LNCaP clone FGC (cell line): ENCODE measurements at places on chromosomes 3 and 15.

DNA sequence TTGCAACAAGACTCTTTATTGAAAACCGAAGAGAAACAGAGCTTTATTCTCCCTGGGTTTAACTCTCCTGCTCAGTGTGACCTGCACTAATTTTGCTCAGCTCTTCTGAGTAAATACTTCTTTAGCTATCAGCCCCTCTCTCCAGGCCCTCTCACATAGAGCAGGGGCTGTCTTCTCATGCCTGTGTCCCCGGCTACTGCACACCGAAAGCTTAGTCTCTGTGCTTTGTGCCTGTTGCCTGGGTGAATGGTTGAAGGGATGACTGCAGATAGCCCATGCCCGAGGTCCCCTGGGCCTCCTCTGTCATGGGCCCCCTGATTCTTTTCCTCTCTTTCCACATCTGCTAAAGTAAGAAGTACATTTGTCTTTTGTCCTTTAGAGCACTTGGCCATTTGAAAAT, 195.9 kb downstream of the GABRG3 start:
- DNase-seq, result no peak

DNA sequence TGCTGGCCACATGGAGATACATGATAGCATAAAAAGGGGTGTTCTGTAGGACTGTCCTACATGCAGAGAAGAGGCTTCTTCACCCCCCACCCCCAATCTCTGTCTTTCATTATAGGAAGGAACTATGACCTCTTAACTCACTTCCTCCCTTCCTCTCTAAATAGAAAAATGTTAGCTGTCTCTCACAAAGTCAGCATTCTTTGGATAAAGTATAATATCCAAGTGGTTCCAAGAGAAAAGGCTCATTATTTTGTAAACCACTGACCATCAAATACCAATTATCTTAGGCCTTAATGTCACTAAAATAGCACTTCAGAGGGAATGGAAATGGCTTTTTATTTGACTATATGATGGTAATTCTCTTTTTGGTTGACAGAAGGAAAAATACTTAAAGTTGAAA, 95.3 kb upstream of the SLC2A2 start:
- DNase-seq, result no peak

DNA sequence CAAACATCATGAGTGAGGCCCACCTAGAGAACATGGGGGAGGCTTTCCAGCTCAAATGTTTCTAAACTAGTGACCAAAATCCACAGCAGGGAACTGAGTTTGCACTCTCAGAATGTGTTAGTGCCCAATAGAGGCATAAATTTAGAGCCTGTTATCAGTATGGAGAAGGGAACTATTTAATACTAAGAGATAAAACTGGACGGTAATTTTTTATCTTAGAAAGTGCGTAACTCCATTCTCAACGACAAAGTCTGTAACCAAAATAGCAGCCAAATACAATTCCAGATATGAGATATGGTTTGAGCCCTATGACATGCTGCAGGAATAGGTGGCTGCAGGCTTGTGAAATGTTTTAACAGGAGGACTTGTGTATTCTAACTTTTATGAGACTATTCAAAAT, 3.5 kb downstream of the B3GALNT1 start:
- no peak for DNase-seq

GRCh38 chr3:128283421-128283820, 130.1 kb downstream of the EEFSEC start:
- DNase-seq, result no peak

DNA sequence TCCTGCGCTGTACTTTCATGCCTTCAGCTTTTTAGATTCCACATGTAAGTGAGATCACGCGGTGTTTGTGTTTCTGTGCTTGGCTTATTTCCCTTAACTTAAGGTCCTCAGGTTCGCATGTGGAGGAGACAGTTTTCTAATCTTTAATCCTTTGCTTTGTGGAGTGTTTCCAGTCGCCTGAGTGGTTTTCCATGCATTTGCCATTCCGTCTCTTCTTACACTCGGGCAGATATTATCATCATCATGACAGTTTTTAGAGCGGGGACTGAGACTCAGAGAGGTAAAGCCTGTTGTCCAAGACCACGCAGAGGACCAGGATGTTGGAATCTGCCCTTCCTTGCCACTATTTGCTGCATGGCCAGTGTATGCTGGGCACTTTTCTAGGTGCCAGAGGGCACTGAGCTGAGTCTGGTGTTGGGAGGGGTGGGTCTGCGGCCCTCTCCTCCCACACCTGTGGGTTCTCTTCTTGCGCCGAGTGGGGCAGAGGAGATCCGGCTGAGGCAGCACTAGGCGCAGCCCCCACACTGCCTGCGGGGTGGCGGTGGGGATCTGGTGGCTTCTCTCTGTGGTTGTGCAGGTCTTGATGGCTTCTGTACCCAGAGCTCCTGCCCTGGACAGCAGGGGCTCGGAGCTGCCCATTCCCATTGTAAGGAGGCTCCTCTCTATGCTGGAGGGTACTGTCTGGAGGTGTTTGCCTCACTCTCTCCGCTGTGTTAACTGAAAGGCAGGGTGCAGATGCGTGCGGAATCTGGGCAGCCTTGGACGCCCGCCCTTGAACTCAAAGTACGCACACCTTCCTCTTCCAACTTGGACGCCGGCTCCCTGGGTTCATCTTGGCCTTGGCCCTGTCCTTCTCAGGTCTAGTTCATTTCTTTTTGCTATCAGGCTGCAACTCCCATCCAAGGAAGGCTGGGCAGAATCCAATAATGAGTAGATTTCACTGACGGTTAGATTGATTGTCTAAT, 156.0 kb upstream of the RGMA start:
- no peak for DNase-seq

DNA sequence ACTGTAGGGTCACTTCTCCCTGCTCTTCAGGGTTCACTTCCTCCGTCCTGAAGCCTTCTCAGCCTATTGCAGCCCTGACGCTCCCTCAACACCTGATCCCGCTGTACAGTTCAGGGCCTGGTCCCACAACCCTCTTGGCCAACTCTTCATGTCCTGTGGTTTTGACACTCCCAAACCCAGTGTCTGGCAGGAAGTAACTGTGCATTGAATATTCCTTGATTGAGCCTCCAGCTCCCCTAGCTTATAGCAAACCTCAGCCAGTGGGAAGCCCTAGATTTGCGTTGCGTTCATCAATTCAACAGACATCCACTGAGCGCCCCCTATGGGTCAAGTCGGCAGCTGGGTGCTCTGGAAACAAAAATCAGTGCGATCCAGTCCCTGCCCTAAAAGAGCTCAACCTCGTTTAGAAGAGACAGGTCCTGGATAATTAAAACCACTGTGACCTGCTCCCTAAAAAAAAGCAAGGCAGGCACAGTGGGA, 13.5 kb downstream of the UBAP1L start:
- DNase-seq, result peak; percentile 2

DNA sequence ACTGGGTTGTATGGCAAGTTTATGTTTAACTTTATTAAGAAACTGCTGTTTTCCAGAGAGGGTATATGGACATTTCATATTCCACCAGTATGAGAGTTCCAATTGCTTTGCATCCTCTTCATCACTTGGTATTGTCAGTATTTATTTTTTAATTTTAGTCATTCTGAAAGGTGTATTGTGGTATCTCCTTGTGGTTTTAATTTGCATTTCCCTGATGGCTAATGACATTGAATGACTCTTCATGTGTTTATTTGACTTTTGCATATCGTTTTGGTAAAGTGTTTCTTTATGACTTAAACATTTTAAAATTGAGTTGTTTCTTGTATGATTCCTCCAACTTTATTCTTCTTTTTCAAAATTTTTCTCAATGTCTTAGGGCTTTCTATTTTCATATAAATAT, 44.4 kb downstream of the IL1RAP start:
- no peak for DNase-seq

GRCh38 chr15:59020322-59020721, 32.9 kb downstream of the RNF111 start:
- DNase-seq, result no peak

- DNase-seq, result no peak
These were observed 244.9 kb downstream of the FGF12 start for GRCh38 chr3:192482391-192482790.

- no peak for DNase-seq
These were observed 26.7 kb upstream of the SLC12A8 start for GRCh38 chr3:125239266-125239665.

DNA sequence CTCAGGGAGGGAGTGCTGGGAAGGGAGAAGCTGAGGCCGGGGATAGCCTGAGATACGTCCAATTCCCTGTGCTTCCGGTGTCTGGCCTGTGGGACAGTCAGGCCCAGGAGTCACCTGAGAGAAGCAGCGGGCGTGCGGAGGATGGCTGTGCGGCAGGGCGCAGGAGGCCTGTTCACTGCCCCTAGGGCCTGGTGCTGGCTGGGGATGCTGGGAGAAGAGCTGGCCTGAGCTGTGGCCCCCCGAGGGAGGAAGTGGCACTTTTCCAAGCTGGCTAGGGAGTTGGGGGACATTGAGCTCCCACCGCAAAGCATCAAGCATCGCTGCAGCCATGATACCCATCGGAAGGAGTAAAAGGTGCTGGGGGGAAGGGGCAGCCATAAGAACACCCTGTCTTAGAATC, 108.8 kb downstream of the CHST2 start:
- no peak for DNase-seq

DNA sequence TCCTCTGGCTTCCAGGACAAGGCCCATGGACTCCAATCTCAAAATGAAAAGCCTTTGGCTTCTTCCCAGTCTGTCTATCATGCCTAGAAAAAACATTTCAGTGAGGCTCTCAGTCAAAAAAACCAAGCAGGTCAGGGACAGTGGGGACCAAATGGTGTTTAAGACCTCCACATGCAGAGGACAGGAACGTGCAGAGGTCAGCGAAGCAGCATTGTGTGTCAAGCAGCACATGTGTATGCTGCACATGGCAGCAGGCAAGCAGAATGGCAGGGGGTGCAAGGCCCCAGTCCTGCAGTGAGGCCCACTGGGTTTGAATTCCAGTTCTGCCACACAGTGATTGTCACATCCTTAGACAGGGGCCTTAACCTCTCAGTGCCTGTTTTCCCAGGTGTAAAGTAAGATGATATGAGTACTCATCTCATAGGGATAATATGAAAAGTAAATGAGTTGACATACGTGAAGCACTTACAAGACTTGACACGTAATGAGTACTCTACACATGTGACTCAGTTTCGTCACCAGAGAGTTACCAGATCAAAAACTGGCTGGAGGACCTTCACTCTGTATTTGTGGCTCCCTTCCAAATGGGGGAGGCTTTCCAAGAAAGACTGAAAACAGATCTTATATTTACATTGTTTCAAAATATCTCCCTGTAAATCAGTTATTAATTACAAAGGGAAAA, 11.2 kb downstream of the STIMATE start:
- DNase-seq, result no peak

DNA sequence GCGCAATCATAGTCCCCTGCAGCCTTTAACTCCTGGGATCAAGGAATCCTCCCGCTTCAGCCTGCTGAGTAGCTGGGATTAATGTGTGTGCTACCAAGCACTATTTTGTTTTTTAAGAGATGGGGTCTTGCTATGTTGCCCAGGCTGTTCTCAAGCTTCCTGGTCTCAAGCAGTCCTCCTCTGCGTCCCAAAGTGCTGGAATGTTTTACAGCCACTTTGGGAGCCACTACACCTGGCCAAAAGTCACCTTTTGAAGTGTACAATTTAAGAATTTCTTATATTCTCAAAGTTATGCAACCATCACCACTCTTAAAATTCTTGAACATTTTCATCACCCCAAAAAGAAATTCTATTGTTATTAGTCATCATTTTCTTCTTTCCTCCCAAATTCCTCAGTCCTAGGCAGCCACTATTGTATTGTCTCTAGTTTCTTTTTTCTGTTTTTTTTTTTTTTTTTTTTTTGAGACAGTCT, 17.8 kb downstream of the CDV3 start:
- no peak for DNase-seq

GRCh38 chr3:172270557-172271166, 177.6 kb downstream of the GHSR start:
- no peak for DNase-seq

- DNase-seq, result no peak
These were observed 18.4 kb upstream of the NEK10 start for GRCh38 chr3:27387625-27388024.

- DNase-seq, result no peak
These were observed 453.0 kb upstream of the GOLIM4 start for GRCh38 chr3:168548719-168549118.

GRCh38 chr3:51340013-51340829, 44.9 kb upstream of the MANF start:
- no peak for DNase-seq

DNA sequence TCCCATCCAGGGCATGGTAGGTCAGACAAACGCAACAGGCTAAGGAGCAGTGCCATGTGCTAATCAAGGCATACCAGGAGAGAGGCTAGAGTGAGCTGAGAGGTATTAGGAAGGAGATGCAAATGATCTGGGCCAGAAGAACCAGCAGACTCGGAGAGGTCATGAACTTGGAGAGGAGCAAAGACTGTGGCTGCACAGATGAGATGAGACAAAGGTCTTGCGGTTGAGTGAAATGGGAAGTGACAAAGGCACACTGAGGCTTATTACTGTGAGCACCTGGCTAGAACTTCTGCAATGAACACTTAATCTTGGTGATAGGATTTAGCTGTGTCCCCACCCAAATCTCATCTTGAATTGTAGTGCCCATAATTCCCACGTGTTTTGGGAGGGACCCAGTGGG, 380.2 kb downstream of the ULK4 start:
- no peak for DNase-seq

DNA sequence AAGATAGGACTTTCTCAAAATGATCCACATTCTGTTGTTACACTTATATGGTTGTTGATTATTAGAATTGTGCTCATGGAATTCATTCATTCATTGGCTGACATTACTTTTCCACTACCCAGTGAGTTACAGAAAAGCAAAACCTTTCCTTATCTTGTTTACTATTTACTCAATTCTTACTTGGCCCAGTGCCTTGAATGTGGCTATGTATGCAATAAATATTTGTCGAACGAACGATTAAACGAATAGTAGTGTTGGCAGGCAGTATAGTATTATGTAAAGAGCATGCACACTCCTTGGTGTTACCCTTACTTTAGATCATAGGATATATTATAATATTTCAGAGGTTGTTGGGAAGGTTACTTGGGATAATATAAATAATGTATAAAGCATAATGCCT, 31.0 kb downstream of the CTDSPL2 start:
- peak; percentile 78 for DNase-seq

GRCh38 chr3:184672977-184673870, 38.6 kb downstream of the MAGEF1 start:
- no peak for DNase-seq

DNA sequence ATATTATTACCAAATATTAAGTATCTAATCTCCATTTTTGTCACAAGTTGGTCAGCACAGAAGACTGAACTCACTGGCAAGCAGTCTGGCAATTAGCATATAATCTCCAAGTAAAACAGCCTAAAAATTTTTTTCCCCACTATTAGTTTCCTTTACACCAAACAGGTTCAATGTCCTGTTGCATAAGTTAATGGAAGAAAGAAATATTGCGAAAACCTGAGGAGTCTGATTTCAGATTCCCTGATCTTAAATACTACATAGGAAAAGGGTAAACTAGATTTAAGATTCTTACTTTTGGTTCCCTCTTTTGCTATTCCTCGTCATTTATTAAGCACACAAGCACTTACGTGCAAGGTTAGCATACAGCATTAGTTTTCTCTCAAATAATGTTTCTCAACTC, 133.2 kb upstream of the PLXND1 start:
- no peak for DNase-seq

DNA sequence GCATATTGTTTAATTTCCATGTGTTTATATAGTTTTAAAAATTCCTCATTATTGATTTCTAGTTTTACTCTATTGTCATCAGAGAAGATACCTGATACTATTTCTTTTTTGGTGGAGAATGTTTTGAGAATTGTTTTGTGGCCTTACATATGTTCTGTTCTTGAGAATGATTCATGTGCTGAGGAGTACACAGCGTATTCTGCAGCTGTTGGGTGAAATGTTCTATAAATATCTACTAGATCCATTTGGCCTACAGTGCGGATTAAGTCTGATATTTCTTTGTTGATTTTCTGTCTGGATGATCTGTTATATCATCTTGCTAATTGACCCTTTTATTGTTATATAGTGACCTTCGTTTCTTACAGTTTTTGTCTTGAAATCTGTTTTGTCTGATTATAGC, 109.7 kb downstream of the UBE2E2 start:
- DNase-seq, result no peak
